ENCODE measurements at places on chromosomes 5 and 9.

DNA sequence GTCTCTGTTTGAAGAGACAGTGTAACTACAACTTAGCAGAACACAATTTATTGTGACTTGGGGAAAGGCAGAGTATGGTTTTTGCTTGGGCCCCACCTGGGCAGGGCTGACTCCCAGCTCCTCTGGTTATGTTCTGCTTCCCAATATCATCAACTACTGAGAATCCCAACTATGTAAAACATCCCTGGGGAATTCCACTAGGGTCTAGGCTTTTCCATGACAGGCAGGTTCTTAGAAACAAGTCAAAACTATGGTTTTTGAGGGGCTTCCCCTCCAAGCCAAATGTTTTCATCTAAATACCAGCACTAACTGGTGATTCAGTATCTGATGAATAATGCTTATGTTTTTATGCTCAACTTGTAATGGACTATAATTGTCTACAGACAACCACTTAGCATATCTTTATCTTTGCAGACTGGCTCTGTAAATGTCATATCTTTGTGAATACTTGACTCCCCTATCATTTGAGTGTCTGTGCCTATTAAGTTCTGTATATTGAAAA is 409.5 kb downstream of the PDE4D start:
- no peak for DNase-seq

DNA sequence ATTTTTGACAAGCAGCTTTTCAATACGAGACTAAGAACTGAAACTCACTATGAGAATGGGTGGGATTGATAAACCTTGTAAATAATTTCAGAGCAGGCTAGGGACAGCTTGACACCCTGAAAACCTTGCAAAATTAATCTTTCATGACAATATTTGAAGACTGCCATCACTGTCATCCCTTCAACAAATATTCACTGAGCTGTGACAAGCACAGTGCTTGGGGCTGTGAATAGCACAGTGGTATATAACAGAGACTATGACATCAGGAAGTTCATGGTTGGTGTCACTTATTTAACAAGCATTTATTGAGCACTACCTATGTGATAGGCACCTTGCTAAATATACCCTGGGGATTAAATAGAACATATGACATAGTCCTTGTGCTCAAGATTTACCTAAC is 741.0 kb upstream of the RIOK2 start:
- no peak for DNase-seq

- DNase-seq, result no peak
These were observed 636.4 kb downstream of the PRELID2 start for GRCh38 chr5:145198525-145199260.

GRCh38 chr5:16564248-16564867 is 52.4 kb downstream of the RETREG1 start:
- no peak for DNase-seq

DNA sequence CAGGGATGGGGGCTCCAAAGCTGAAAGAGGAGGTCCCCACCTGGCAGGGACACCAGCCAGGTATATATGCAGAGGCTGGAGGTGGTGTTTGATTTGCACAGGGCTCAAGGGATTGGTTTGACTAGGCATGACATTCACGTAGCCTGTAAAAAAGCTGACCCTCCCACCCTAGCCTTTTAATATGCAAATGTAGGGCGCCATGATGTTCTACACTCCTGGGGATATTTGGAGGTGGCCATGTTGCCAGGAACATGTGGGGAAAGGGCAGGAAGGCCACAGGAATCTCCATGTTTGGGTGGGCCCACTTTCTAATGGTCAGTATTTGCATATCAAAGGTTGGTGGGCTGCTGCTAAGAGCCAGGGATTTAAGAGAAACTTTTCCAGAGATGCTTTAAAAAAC is 12.0 kb upstream of the THG1L start:
- no peak for DNase-seq

DNA sequence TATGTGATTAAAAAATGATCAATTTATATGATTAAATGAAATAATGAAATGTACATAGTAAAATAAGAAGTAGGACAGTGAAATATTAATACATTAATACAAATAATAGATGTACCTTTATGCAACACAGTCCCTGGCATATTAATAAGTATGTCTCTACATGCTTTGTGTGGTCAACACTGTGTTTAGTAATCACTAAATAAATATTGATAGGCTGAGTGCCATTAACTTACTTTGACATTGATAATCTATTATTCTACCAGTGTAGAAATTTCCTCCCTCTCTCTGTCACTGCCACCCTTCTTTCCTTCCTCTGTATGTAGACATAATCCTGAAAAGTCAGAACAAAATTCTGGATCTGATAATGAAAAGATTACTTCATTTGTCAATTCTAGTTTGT is 43.7 kb downstream of the RNF180 start:
- DNase-seq, result no peak

DNA sequence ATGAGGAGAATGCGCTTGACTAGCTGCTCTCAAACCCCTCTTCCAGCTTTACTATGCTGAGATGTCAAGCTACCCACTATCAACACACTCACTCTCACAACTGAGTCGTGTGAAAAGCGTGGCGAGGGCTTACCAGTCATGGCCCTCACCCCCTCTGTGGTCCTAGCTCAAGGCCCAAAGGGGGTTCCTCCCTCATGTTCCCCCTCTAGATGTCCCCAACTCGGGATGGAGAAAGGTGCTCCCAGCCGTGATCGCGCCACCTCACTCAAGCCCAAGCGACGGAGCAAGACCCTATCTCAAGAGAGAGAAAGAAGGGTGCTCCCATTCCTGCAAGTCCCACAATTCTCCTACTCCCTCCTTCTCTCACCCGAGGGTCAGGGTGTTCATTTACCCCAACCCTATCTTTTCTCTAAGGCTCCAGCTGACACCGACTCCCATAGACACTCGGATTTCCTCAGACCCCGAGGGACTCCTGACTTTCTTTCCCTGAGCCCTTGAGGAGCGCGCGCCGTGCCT is 559 bp downstream of the SLC38A9 start:
- DNase-seq, result no peak

GRCh38 chr5:58044166-58044565 is 415.7 kb downstream of the PLK2 start:
- DNase-seq, result no peak

All from activated CD8-positive, alpha-beta memory T cell treated with anti-CD3 and anti-CD28 coated beads for 1 hour (primary cell).